CD8-positive, alpha-beta memory T cell (primary cell): ENCODE measurements at places on chromosomes 1 and 21. TPM values are rescaled to one million over a fixed set of nuclear protein-coding genes. Genes with fewer than 3 reads are reported as not detected.

ZDHHC18 gene
- polyA plus RNA-seq = 21.7 TPM

LPAR3 gene
- polyA plus RNA-seq = 1.5 TPM

FCRL2 gene
- polyA plus RNA-seq = not detected

TFB2M gene
- 16.7 TPM for polyA plus RNA-seq

PLEKHA6 gene
- not detected for polyA plus RNA-seq

AMIGO1 gene
- polyA plus RNA-seq = 20.2 TPM

HES5 gene
- polyA plus RNA-seq = not detected

C8B gene
- polyA plus RNA-seq = not detected

PFDN2 gene
- polyA plus RNA-seq = 96.4 TPM

MCOLN2 gene
- polyA plus RNA-seq = 18.7 TPM

HES2 gene
- not detected for polyA plus RNA-seq

SUSD4 gene
- 4.2 TPM for polyA plus RNA-seq

TMEM125 gene
- not detected for polyA plus RNA-seq

LRRN2 gene
- not detected for polyA plus RNA-seq

SH2D5 gene
- not detected for polyA plus RNA-seq

USP16 gene
- polyA plus RNA-seq = 32.5 TPM

DENND2C gene
- polyA plus RNA-seq = 0.47 TPM

SPRR1A gene
- not detected for polyA plus RNA-seq

MXRA8 gene
- polyA plus RNA-seq = 0.61 TPM

RBM11 gene
- 2.2 TPM for polyA plus RNA-seq

OR2L2 gene
- not detected for polyA plus RNA-seq

CYP4A11 gene
- polyA plus RNA-seq = not detected

NEK2 gene
- 0.51 TPM for polyA plus RNA-seq

FCER1G gene
- 19.0 TPM for polyA plus RNA-seq

GUCA2A gene
- not detected for polyA plus RNA-seq

NBPF6 gene
- not detected for polyA plus RNA-seq

MROH7 gene
- not detected for polyA plus RNA-seq

CHODL gene
- 0.59 TPM for polyA plus RNA-seq

SHISAL2A gene
- polyA plus RNA-seq = 11.3 TPM

UBE2U gene
- polyA plus RNA-seq = not detected

ACKR1 gene
- not detected for polyA plus RNA-seq
